ENCODE measurements at places on chromosomes 12 and 14.

GRCh38 chr12:19248929-19249602 is 119.5 kb downstream of the PLEKHA5 start:
- no peak for DNase-seq

- no peak for DNase-seq
Observed at GRCh38 chr12:110861729-110862128, 14.9 kb downstream of the CCDC63 start.

DNA sequence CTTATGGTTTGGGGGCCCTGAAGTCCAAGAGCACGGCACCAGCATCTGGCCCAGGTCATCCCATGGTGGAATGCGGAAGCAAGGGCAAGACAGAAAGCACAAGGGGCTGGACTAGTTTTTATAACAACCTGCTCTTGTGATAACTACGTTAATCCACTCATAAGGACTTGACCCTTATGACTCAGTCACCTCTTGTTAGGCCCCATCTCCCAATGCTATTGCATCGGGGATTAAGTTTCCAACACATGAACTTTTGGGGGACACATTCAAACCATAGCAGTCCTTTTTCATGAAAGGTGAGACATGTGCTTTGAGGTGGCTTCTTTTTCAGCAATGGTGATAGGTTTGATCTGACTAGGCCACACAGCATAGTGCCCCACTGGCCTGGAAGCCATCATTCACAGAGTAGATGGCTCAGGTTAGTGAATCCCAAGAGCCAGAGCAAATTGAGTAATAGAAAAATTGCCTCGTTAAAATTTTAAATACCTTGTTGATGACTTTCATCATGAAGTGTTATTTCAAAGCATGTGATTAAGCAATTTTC is 12.1 kb downstream of the FRMD6 start:
- DNase-seq: no peak

GRCh38 chr14:63737582-63738006 is 9.7 kb upstream of the SGPP1 start:
- no peak for DNase-seq

- no peak for DNase-seq
Observed at GRCh38 chr14:50319293-50319692, 7.2 kb downstream of the DMAC2L start.

- DNase-seq: peak; percentile 58
Observed at GRCh38 chr12:49959685-49960473, 1.8 kb upstream of the AQP5 start.

- no peak for DNase-seq
Observed at GRCh38 chr14:25658988-25659387, 609.0 kb upstream of the STXBP6 start.

DNA sequence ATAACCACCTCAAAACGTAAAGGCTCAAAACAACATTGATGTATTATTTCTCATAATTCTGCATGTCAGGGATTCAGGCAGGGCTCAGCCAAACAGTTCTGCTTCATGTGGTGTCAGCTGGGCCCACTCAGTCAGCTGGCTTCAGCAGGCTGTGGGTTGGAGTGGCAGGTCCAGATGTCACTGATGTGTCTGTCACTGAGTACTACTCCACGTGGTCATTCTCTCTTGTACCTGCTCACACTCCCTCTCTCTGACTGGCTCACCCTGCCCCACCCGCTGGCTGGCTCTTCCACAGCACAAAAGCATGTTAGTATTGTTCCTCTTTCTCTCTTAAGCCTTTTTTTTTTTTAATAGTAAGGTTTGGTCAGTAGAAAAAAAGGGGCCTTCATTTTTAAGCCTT is 182.4 kb downstream of the DICER1 start:
- DNase-seq: no peak
